ENCODE measurements at places on chromosomes 3 and 15.
A peak's percentile ranks its signal among the peaks of the same experiment; 100 is the strongest.

DNA sequence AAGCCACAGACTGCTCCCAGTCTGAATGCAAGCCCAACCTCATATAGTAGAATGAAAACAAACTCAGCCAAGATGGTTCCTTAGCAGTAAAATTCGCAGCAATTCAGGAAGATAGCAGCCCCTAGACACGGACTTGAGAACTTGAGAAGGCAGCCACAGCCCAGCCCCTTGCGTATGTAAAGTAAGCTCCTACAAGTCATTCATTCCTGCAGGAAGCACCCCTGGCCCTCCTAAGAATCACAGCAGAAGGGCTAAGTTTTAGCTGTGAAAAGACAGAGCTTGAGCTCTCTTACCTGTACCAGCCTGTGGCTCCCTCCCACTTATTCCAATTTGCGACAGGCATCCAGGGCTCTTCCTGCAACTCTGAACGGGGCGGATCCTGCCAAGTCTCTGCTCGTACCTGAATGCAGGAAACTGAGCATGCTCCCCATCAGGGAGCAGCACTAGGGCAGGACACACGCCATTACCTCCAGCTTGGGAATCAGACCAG is 136.4 kb downstream of the MAGI1 start:
- DNase-seq: peak; percentile 4

DNA sequence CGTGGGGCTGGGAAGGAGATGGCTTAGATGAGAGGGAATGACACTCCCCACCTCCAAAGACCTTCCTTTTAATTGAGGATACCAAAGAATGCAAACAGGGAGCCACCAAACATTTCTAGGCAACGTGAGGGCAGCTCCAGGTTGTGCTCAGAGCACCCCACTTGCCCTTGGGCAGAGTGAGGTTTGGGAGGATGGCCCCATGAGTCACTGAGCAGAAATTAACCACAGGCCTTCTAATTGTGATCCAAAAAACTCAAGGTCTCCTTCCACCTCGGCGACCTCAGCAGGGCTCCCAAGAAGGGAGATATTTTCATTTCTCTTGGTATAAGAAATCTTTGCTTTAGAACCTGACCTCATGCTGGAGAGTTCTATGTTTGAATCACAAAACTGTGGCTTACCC is 305.0 kb upstream of the TPM1 start:
- DNase-seq: no peak

- DNase-seq: no peak
Observed at GRCh38 chr15:86611417-86612040, 531.9 kb downstream of the AGBL1 start.

DNA sequence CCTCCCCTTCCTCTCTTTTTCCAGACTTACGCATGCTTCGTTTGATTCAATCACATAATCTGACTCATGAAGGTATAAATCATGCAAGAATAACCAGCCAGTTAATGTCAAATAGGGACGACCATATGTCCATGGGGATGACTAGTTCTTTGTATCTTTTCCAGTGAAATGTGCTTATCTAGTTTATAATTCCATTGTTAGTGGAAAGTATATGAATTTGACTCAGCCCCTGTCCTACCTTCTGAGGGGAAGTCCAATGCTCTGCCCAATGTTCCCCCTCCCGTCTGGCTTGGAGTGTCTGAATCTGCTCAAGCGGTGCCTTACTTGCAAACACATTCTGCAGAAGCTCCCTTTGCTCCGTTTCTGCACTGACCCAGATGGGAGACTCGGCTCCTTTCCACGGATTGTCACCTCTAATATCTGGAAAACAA is 55.0 kb upstream of the EPHB3 start:
- no peak for DNase-seq

DNA sequence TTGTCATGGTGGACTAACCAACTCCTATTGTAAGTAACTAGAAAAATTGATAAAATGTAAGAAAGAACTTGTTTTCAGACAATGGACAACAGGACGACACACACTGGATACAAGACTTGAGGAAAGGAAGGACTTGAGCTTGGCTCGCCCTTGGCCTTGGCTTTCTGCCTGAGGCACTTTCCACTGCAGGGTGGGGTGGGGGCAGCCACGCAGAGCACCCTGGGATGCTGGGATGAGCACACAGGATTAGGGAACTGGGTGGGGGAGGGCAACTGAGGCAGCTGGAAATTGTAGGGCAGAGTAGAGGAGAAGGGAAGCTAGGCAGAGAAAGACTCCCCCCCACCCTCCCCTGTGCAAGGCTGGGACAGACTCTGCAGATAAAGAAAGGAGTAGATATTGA is 25.5 kb upstream of the HHATL start:
- no peak for DNase-seq

- DNase-seq: no peak
Observed at GRCh38 chr3:27076815-27077630, 292.2 kb downstream of the NEK10 start.

DNA sequence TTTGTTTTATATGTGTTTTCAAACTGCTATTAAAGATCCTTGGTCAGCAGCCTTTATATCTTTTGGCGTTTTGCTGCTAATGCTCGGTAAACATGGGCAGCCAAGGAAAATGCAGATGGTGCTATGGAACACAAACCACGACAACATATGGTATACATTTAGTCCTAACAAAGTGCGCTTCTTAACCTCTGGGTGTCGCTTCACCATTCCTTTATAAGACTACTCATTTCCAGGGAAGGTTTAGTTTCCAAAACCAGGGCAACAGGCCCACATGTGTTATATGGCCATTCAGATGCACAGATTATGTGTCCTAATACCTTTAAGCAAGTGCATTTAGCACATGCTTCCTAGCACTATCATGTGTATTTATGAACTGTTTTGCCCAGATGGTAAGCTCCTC is 14.7 kb downstream of the SHOX2 start:
- no peak for DNase-seq

GRCh38 chr15:61681676-61682075 is 378.6 kb downstream of the VPS13C start:
- no peak for DNase-seq

Data from NCI-H2029 (cell line).